ENCODE measurements at places on chromosomes 16 and 17.
A peak's percentile ranks its signal among the peaks of the same experiment; 100 is the strongest.

GRCh38 chr16:2090481-2090776 lies 42.6 kb downstream of the TSC2 start:
- no peak for DNase-seq

GRCh38 chr17:77107506-77108433 lies 33.0 kb upstream of the SEC14L1 start:
- peak; percentile 76 for DNase-seq

DNA sequence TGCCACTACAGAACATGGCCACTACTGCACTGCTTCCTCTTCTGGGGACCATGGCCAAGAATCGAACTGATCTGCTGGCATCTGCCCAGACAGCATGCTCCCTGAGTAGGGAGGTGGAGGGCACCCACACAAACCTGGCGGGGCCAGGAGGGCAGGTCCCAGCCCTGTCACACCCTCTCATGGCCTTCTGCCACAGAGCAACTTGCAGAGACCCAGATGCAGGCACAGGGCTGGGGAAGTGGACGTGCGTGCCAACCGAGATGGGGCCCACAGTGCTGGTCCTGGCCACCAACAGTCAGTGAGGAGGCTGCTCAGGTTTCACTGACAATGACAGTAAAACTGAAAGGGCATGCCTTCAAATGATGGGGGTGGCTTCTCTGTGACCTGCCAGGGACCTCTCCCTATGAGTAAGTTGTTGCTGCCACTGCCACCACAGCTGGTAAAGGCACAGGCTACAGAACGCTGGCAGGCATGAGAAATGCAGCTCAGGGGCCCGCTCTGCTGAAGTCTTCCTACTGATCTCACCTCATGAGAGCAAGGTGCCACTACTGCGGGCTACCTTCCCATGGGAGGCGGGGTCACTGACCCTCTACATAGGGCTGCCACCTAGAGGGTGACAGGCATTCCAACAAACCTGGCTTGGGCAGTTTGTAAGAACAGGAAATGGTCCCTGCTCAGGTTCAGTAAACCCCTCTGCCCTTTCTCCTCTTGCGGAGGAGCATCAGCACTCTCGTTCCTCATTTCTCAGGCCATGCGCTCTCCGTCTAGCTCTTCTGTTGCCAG lies 15.5 kb downstream of the HIC1 start:
- DNase-seq, result peak; percentile 83

- DNase-seq, result no peak
These were observed 1.1 kb downstream of the CLUAP1 start for GRCh38 chr16:3501783-3502400.

DNA sequence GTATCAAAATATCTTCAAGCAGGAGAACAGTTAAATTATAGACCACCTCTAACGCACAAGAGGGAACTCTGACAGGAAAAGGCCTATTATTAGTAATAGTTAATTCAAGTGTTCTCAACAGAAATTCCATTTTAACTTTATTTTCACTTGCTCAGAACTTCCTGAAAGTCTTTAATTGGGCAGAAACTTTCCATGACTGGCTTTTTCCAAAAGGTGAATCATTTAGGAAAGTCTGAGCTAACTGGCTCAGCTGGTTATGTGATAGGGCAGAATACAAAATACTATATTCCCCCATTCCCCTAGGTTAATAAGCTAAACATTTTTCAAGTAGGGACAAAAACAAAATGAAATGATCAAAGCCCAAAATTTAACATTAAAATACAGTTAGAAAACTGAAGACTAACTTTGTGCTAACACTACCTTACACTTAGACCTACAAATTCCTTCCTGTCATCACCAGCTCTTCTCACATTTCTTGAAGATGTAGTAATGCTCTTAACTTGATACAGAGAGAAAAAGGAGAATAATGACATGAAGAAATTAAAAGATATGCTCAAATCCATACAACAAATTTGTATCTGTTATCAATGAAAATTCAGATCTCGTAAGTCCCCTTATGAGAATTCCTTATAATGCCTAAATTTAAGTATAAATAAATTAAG lies 31.0 kb downstream of the CFDP1 start:
- no peak for DNase-seq

DNA sequence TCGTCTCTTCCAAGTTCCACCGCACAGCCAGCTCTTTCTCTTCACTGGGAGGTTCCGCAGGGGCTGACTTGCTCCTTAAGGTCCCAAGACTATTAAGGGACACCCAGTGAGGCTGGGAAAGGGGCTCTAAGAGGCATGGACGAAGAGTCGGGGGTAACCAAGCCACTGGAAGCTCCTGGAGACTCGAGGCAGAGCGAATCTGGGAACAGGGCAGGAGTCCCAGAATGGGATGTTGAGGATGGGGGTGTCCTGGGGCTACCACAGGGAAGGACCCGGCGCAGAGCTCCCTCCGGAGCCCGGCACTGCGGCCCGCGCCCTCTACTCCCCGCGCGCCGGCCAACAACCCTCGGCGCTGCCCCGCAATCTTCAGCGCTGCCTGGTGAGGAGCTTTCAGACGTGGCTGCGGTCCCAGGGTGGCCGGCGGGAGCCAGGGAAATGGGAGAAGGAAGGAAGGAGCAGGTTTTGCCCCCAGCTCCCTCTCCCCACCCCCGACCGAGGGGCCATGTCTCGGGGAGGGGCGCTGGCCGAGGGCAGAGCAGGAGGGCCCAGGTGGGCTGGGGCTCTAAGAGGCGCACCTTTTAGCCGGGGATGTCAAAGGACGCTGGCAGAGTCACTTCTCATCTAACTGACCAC lies 581 bp downstream of the CHST5 start:
- DNase-seq, result no peak

GRCh38 chr17:27488231-27488630 lies 32.0 kb downstream of the KSR1 start:
- DNase-seq, result no peak

DNA sequence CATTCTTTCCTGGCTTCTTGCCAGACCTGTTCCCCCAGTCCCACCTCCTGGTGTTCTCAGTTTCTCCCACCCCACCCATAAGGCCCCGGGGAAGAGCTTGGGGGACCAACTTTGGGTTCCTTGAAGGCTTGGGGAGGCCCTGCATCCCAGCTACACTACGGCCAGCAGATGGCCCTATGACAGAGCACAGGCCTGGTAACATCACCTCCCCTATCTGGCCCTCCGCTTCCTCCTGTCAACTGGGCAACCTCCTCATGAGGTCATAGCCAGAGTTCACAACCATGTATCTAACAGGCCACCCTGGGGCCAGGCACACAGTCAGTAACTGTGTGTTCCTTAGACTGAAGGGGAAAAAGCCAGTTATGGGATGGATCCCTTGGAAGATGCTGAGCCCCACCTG lies 31.4 kb downstream of the MYO15A start:
- peak; percentile 74 for DNase-seq

DNA sequence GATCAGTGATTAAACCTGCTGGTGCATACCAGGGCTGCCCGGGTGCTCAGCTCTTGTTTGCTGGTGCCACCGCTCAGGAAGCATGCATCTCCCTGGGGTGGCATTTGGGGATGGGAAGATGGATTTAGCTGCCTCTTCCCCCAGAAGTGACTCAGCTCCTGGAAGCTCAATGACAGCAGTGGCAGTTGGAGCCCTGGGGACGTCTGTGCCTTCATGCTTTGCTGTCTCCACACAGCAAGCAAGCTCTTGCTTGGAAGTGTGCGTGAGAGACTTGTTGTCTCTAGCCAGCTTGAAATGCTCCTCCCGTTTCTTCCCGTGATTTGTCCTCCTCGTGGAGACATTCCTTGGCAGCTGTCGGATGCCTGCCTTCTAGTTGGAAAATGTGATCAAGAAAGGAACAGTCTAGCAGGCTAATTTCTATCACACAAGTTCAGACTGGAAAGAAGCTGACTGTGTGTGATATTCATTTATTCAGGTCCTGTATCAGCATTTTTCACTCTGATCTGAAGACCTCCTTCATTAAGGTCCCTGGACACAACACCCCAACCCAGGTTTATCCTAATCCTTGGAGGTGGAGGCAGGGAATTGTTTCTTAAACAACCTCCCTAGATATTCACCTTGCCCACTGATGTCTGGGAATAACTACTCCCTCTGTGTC lies 73.0 kb downstream of the BMERB1 start:
- no peak for DNase-seq

GRCh38 chr17:46896991-46897390 lies 26.0 kb upstream of the GOSR2 start:
- DNase-seq, result no peak

DNA sequence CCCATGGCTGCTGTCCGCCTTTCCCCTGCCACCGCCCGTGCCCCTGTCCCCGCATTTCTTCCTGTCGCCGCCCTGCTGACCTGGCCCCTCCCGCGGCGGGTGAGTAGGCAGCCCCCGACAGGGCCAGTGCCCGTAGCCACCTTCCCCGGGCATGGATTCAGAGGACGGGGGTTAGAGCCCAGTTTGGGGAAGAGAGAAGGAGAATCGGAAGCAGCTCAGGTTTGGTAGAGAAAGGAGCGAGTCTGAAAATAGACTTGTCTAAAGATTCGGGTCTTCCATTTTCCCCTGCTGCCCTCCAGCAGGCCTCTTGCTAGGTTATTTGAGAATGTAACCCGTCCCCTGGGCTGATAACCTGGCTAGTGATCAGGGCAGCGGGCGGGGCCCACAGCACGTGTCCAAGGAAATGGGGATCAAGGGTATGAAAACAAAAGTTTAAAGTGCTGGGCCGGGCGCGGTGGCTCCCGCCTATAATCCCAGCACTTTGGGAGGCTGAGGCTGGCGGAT lies 7.9 kb upstream of the CLDN9 start:
- no peak for DNase-seq

DNA sequence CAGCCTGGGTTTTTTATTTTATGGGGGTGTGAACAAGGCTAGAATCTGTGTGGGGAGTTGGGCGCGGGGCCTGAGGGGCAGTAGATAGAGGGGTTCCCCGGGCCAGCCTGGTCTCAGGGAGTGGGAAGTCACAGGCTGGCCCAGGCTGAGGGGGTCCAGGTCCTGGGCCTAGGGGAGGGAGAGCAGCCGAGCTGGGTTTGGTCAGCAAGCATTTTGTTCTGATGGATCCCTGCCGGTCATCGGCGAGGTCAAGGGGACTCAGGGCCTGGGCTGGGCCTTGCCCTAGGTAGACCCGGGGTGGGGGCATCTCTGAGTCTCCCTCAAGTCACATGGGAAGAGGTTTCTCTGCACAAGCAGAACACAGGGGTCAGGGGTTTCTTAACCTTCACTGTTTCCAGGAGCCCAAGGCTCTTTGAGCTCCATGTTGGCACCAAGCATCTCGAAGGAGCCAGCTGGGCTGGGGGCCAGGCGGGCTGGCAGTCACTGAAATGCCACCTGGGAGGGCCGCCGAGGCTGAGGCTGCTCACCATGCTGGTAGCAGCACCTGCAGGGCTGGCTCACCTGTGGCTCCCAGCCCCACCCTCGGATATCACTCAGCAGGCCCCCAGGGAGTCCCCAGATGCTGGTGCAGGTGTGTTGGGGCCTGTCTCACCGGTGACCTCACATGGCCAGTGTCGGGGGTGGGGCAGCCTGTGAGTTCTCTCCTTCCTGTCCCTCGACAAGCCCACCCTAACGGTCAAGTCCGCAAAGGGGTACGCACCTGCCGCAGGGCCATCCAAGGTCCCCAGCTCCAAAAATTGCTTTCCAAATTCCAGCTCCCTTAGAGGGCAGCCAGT lies 41.0 kb downstream of the SLC7A5 start:
- no peak for DNase-seq

- DNase-seq, result no peak
These were observed 110.7 kb downstream of the WWOX start for GRCh38 chr16:78209951-78210661.

DNA sequence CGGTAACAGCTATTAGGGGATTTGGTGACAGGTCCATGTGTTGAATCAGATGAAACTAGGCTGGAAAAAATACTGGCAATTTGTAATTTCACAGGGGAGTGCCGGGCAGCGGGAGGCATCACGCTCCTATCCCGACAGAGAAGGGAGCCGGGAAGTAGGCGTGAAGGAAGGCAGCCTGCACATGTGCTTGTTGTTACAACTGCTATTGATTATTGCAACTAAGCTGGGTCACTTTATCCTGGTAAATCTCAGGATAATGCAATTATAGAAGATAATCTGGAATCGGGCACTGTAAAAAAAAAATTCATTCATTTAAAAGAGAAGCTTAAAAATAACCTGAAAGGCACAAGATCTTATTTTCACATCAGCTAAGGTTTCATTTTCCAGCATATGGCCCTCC lies 180.6 kb downstream of the FOXL1 start:
- no peak for DNase-seq

DNA sequence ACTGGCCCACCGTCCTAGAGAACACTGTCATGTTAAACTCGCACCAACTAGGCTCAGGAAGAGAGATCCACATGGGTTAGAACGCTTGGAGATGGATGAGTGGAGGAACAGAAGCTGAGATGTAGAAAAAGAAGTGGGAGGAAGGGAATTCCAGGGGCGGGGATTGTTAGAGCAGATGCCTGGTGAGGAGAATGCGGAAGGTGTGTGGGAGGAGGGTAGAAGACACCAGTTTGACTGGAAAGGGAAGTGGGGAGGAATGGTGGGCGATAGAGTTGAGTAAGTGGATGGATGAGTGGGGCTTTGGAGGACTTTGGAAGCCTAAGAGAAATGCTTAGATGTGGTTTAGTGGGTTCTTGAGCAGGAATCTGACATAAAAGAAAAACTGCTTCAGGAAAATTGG lies 37.4 kb downstream of the DHX38 start:
- no peak for DNase-seq

DNA sequence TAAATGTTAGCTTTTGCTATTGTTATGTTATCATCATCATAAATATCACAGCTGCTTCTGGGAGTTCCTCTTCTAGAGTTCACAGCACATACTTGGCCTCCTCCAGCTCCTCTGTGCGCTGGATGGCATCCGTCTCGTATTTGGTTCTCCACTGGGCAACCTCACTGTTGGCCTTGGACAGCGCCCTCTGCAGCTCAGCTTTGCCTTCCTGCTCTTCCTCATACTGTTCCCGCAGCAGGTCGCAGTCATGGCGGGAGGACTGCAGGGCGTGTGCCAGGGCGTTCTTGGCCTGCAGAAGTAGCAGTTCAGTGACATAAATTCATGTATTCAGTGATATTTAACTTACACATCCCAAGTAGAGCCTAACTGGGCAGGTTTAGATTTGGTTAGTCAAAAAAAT lies 23.4 kb downstream of the MYH8 start:
- DNase-seq, result no peak

DNA sequence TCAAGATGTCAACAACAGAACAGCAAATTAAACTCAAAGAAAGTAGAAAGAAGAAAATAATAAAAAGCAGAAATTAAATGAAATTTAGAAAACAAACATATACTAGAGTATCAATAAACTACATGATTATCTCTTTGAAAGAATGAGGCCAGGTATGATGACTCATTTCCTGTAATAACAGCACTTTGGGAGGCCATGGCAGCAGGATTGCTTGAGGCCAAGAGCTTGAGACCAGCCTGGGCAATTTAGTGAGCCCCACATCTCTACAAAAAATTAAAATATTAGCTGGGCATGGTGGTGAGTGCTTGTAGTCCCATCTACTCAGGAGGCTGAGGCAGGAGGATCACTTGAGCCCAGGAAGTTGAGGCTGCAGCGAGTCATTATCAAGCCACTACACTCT lies 232.5 kb downstream of the RAB11FIP4 start:
- DNase-seq, result no peak

DNA sequence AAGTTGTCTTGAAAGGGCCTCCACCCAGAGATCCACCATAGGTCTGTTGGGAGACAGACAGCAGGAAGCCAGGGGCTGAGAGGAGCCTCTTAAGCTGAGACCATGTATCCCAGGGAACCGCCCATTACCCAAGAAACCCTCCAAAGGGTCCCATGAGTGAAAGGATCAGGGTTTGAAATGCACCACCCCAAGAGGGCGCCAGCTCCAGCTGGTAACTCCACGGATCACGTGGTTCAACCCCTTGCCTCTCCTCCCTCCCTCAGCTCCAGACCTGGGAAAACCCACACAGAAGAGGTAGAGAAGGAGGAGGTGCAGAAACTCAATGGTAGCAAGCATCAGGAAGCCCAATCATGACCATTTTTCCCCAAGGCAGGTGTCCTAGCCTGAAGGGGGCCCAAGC lies 148.7 kb downstream of the AIPL1 start:
- DNase-seq, result no peak

GRCh38 chr16:51222016-51222415 lies 70.9 kb upstream of the SALL1 start:
- no peak for DNase-seq
